NCI-H460 (cell line): ENCODE measurements at places on chromosomes 11 and 22.

DNA sequence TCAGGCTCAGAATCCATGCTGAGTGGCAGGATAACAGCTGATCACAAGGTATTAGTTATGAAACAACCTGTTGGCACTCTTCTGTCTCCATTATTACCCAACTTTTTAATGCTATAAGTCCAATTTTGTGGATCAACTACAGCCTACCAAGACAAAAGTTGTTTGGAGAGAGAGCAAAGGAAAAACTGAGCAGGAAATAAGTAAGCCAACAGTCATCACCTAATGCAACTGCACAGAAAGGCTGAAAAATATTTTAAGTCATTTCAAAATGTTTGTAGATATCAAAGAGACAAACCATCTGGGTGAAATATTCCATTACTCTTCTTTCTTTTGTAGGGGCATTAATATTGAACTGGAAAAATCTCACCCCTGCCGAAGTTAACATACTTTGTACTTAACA is 41.6 kb downstream of the FDX1 start:
- DNase-seq = no peak

- DNase-seq = no peak
Observed at GRCh38 chr11:117217141-117218084, 14.5 kb downstream of the PCSK7 start.

- no peak for DNase-seq
Observed at GRCh38 chr22:43153899-43154298, 2.5 kb downstream of the TSPO start.

DNA sequence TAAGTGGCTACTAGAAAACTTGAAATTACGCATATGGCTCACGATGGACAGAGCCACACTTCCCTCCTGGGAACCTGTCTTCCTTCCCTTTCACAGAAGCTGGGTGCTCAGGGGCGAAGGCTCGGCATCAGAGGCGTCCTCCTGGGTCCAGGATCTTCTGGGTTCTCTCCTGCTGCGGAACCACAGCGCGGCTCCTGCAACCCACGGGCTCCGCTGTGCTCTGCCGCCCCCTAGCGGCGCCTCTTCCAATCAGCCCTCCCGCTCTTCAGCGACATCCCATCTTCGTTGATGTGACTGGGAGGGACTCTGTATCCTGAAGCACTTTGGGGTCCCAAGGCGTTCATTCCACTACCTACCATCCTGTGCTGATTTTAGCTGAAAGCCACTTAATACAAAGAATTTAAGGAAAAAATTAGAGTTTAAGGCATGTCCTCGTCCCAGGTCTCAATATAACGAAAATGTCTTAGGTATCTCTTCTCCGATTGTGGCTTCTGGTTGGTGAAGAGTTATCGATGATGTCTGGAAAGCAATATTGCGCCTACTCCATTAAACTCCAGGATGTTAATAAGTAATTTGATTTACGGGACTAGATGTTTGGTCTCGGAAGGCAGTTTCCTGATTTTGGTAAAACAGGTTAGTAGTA is 14.8 kb upstream of the RPS3 start:
- peak; percentile 63 for DNase-seq

DNA sequence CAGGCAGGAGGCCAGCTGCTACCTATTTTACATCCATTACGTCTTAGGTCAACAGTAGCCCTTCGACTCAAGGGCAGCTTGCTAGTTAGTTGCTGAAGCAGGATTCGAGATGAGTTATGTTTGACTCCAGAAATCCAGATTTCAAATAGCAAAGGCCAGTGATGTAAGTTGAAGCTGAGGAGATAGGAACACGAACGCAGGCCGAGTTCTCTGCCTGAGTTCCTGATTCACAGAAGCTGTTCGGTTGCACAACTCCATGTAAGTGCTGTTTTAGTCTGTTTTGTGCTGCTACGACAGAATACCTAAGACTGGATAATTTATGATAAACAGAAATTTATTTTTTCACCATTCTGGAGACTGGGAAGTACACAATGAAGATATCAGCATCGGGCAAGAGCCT is 111.2 kb downstream of the SLC1A2 start:
- no peak for DNase-seq

DNA sequence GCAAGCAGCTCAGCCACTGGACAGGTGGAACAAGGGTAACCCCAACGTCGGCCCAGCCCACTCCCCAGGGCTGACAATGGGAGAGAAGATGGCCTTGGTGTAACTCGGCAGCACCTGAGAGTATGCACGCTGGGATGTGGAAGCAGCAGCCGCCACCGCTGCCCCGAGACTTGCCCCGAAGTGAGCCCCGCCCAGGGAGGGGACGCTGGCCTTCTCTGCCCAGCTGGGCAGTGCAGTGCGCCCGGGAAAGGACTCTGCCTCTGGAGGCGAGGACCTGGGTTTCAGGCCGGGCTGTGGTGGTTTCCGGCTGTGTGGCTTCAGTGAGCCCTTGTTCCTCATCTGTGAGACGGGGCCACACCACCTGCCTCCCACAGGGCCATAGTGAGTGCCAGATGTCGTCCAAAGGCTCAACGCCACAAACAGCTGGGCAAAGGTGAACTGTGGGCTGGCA is 8.6 kb upstream of the POLDIP3 start:
- no peak for DNase-seq

GRCh38 chr11:76653674-76654284 is 16.8 kb downstream of the LRRC32 start:
- DNase-seq = no peak

DNA sequence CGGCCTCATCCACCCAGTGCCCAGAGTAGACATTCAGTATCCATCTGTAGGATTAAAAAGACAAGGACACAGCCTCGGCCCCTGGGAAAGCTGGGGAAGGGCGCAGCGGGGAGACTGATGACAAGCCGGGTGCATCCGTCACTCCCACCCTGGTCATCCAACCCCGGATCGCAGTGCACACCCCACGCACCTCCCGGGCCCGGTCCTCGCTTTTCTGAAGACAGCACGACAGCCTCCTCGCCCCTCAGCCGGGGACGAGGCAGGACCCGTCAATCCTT is 1.1 kb downstream of the FCHSD2 start:
- DNase-seq = no peak

DNA sequence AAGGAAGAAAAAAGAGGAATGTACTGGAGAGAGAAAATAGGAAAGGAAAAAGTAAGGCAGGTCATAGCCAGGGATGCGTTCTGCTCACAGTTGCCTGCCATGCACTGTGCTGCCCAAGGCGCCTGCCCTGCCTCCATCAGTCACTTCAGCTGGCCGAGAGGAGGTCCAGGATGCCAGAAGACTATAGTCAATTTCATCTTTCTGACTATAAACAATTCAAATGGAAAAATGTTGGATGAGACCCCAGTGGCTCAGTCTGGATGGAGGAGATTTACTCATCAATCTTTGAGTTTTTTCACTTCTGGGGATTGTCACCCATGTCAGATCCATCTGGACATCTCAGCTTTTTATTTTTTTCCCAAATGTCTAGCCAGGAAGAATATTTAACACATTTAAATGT is 36.7 kb upstream of the CLMP start:
- DNase-seq = no peak
